Uterus (tissue), 4 donors: ENCODE measurements at places on chromosomes 13 and 19.

GRCh38 chr13:65834897-65835296 is 1395.2 kb downstream of the PCDH9 start:
- DNase-seq = no peak

- no peak for DNase-seq
These were observed 4.6 kb downstream of the FBXL3 start for GRCh38 chr13:77022341-77022740.

DNA sequence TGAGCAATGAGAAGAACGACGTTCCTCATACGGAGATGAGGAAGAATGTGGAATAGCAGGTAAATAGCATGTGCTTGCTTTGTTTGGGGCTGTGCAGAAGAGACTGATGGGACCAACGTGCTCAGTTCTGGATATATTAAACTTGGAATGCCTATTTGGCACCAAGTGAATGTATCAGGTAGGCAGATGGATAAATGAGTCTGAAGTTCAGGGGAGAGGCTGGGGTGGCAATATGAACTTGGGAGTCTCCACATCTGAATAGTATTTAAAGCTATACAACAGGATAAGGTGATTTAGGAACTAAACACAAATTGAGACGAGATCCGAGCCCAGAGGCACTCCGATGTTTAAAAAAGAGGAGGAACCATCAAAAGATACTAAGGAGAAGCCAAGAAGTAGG is 12.7 kb upstream of the USPL1 start:
- DNase-seq = no peak

DNA sequence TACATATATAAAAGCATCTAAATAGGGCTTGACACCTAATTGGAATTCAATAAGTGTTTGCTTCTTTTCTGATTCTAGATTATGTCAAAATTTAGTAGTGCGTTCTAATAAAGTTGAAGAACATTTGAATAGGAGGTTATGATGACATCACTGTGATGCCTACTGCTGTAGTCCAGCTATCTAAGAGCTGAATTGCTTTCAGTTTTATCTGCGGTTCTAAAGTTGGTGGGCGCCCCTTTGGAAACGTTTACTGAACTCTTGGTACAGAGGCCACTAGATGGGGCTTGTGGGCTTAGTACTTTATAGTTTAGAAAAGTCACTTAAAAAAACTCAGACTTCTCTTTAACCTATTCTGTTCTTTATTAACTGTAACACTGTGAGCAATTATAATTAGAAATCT is 776.9 kb downstream of the GPC5 start:
- no peak for DNase-seq

- no peak for DNase-seq
These were observed 38.4 kb downstream of the SPRYD7 start for GRCh38 chr13:49897713-49898112.

GRCh38 chr19:16518483-16519229 is 22.5 kb downstream of the C19orf44 start:
- no peak for DNase-seq

DNA sequence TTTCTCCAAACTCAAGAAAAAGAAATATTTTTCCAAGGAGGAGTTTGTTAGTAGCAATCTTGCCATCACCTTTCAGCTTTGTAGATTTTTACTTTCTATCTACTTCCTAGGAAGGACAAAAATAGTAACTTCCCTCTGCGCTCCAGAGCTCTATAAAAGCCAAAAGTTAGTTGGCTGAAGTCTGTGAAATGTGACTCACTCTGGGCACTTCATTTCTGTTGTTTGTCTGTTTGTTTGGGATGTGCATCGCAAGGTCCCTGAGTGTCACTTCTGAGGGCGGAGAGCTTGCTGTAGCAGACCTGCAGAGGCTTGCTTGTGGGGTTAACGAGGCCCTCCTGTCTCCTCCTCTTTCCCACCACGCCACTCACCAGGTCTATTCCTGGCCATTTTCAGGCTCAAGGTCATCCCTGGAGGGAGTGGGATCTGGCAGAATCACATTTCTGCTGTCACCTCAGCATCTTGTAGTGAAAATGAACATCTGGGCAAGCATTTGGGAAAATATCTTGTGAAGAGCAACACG is 307.6 kb downstream of the GPC6 start:
- peak; percentile 11 for DNase-seq

DNA sequence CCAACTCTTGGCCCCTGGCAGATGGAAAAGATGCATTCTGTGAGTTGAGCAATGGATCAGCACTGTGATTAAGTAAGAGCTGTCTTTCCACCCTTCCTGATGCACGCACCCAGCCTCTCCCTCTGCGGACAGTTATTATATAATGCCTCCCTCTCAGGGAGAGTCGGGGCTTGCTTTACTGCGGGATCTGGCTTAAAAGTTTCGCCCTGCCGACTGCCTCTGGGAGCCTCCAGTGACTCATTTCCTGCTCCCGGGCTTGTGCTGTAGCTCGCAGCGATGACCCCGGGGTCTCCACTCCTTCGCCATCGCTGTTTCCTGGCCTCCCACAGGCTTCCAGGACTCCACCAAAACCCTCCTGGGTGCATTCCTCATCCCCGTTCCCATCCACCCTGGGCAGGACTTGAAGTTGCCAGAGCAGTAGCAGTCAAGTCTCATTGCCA is 107.4 kb upstream of the SLC7A1 start:
- DNase-seq = peak; percentile 46

DNA sequence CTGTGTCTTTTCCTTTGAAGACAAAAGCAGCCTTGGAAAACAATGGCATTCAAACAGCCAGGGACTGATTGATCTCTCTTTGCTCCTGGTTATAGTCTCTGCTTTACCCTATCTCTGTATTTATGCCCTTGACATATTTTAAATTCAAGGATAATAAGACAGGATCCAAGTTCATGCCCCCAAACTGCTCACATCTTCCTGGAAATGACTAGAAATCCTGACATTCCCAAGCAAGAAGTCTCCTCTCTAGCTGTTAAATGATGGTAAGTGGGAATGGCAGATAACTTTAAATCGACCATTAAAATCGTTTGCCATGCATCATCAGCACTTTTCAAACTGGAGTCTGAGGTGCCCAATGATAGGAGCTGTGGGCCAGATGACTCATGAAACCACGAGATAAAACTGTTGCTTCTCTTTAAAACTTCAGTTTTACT is 435.6 kb downstream of the FOXO1 start:
- no peak for DNase-seq
